ENCODE measurements at places on chromosomes 4 and X.

DNA sequence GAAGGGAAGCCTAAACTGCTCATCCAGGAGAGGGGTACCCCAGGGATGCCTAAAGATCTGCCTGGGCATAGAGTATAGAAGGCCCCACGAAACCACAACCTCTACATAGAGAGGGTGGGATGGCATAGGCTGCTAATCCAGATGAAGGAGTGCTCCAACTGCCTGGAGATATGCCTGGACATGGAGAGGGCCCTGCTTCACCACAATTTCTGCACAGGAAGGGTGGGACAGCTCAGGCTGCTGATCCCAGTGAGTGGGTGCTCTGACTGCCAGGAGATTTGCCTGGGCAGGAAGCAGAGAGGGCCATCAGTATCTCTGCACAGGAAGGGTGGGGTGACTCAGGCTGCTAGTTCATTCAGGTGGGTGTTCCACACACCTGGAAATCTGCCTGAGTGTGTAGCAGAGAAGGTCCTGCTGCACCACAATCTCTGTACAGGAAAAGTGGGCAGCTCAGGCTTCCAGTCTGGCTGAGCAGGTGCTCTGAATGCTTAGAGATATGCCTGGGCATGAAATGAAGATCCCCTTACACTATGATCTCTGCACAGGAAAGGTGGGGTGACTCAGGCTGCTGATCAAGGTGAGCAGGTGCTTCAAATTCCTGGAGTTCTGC is 61.1 kb downstream of the ZNF518B start:
- no peak for DNase-seq

GRCh38 chr4:118884716-118885115 is 3.9 kb upstream of the SYNPO2 start:
- DNase-seq = no peak

GRCh38 chr4:8419222-8420041 is 21.1 kb downstream of the ACOX3 start:
- DNase-seq = peak; percentile 15

GRCh38 chrX:114999906-115000305 is 17.5 kb downstream of the IL13RA2 start:
- DNase-seq = no peak

- DNase-seq = peak; percentile 14
Measured at GRCh38 chr4:64539234-64539849, 130.1 kb upstream of the TECRL start.

DNA sequence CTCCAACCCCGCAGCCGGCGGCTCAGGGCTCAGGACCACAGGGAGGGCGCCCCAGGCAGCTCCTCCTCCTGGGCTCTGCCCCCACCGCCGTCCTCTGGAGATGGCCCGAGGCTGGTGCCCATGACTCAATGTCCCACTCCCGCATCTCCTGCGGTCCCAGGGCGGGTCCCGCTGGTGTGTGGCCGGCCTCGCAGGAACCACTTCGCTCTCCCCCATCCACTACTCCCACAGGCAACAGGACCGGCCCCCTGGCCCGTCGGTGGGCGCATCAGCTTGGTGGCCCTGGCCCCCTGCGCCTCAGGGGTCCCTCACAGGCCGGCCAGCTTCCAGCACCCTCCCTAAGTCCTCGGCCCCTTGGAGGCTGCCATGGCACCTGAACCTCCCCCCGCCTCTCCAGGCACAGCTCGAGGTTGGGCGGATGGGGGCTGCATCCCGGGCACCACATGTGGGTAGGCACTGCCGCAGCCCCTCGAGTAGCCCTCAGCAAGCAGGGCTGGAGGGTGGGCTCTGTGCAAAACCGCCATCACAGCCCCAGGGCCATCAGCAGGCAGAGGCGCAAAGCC is 22.8 kb upstream of the SPON2 start:
- DNase-seq = no peak

DNA sequence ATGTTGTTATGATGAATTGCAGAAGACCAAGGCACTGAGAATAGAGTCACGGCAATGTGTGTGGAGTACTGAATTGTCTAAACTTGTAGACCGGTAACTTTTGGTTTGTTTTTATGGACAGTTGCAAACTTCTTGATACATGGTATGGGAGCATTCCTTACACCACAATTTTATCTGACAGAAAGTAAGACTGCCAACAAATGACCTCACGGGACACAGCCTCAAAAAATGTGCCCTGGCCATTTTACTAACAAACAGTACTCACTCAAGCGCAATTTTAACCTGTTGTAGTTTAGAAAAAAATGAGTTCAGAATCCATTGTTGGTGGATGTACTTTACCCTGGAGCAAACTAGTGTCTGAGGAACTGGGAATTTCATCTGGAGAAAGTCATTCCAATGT is 321.2 kb downstream of the CAMK2D start:
- no peak for DNase-seq

- no peak for DNase-seq
Measured at GRCh38 chr4:145773581-145774234, 93.8 kb downstream of the C4orf51 start.

- DNase-seq = no peak
Measured at GRCh38 chr4:76053730-76054129, 17.9 kb upstream of the CXCL11 start.

- no peak for DNase-seq
Measured at GRCh38 chr4:147547314-147548056, 66.6 kb downstream of the EDNRA start.

- no peak for DNase-seq
Measured at GRCh38 chrX:8870411-8870810, 69.2 kb upstream of the FAM9A start.

GRCh38 chr4:172173206-172173605 is 360.0 kb downstream of the GALNTL6 start:
- no peak for DNase-seq

- DNase-seq = no peak
Measured at GRCh38 chr4:161714022-161714751, 449.6 kb downstream of the FSTL5 start.

DNA sequence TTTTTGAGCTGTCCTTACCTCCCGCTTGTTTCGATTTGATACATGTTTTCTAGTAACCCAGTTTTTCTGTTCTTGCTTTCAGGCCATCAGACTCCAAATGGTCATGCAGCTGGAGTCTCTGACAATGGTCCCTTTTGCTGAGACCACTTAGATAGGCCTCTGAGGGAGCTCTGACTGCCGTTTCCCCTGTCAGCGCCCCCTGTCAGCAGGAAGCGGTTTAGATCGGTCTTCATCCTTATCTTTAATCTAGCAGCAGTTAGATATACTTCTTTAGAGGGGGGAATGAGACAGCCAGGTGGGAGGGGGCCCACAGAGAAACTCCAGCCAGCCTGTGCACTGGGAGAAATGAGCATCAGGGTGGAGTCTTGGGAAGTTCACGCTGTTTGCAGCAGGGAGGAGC is 457.9 kb downstream of the GPAT3 start:
- no peak for DNase-seq

DNA sequence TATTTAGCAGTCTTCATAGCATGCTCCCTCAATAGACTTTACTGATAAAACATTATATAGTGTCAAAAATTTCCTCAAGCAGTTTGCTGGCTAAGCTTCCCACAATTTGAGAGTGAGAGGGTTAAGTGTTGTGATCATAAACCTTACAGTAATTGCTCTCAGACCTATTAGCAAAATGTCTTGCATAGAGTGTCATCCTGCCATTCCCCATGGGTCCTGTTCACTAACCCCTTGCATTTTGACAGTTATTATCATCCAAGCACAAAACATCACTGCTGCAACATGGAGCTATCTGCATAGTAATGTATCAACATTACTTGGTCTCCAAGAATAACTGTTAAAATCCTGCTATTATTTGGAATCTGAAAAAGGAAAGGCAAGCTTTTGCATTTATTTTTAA is 196.1 kb upstream of the GK2 start:
- DNase-seq = no peak

- DNase-seq = no peak
Measured at GRCh38 chr4:8594097-8595038, 1.8 kb downstream of the CPZ start.

DNA sequence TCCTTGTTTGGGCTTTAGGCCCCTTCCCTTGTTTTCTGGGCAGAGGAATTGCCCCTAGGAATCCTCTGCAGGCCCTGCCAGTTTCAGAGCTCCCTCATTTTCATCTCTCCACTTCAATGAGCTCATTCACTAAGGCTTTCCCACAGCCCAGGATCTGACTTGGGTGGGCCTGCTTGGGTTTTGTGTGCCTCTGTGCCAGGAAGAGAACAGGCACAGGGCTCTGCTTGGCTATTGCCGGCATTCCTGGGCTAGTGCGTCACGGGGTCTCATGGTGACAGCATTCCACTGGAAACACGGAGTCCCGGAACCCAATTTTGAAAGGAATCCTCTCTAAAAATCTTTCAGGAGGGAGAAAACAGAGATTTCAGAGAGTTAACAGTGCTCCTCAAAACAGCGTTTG is 150.5 kb downstream of the VCX3A start:
- DNase-seq = no peak

- DNase-seq = no peak
Measured at GRCh38 chr4:69497886-69498395, 2.2 kb upstream of the UGT2B4 start.

GRCh38 chr4:94348666-94349065 is 6.0 kb upstream of the HPGDS start:
- no peak for DNase-seq

GRCh38 chrX:118212817-118213183 is 96.2 kb upstream of the KLHL13 start:
- no peak for DNase-seq

DNA sequence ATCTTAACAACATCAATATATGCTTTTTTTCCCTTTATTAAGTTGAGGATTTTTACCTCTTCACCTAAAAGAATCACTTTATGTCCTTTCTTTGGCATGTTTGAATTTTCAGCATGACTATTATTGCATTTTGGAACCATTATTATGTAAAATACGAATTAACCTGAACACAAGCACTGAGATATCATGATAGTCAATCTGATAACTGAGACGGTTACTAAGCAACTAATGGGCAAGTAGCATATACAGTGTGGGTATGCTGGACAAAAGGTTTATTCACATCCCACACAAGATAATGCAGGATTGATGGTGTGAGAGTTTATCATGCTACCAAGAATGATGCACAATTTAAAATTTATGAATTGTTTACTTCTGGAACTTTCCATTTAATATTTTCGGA is 24.6 kb upstream of the GLRA3 start:
- DNase-seq = no peak

Measured in CD4-positive, alpha-beta T cell treated with Interleukin-12 subunit alpha and Interleukin-12 subunit beta, for 1 hour (primary cell).